ENCODE measurements at places on chromosomes 5 and 9.

DNA sequence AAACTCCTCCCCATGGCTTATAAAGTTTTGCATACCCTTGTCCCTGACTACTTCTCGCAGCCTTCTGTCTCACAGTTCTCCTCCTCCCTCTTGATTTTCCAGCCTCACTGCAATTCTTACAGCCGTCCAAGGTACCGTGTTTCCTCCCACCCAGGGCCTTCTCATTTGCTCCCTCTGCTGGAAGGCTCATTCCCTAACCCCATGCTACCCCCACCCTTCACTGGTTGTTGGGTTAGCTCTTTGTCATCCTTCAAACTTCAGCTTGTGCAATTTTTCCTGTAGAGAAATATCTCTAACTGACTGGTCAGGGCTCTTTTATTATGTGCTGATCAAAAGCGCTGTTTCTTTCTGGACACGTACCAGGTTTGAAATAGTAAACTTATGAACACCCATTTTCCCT, 329.2 kb downstream of the EBF1 start:
- DNase-seq = no peak

DNA sequence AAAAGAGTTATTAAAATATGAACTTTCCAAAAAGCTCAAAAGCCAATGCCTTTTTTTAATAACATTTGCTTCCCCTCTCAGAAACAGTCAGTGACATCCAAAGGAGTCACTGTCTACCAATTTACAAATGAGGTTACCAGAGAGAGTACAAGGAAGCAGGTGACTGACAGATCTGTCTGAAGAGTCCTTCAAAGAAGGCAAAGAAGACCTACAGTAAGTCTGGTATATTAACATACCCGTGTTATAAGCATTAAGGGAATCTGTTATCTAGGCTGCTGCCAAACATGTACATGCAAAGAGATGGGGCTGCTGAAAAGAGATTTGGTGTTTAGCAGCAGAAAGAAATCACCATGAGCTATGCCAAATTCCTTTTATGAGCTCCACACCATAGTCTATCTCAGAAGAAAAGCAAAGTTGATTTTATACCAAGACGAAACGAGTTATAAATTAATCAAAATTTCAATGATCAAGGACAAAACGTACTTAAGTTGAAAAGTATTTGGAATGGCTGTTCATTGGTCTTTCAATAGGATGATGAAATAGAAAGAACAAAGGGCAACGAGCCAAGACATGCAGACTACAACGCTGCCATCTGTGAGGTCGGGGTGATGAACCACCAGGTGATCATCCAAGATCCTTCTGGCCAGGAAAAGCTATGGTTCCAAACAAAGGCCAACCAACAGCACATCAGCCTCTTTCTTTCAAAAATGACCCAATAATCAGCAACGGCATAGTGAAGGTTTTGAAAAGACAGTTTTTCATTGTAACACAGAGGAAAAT, 8.1 kb downstream of the PRELID2 start:
- DNase-seq = no peak

DNA sequence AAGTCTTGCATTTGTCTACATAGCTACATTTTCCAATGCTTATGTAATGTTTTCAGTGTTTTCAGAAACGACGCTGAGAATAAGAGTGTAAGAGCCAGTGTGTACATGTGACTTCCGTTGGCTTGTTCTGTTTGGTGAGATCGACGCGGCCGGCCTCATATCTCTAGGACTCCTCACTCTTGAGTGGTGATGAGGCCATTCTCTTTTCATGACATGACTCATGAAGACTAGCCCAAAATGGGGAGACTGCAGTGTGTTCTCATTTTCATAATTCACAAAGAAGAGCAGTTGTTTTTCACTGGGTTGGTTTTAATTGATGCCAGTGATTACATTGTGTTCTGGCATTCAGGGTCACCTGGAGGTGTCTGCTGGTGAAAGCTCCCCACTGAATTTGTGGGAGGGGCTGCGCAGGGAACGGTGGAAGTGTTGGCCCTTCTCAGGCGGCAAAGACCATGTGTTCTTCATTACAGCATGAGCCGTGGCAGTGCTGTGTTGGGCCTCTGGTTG, 131.5 kb upstream of the OTULINL start:
- DNase-seq = no peak

- DNase-seq = no peak
Observed at GRCh38 chr5:150022158-150022531, 21.6 kb downstream of the HMGXB3 start.

DNA sequence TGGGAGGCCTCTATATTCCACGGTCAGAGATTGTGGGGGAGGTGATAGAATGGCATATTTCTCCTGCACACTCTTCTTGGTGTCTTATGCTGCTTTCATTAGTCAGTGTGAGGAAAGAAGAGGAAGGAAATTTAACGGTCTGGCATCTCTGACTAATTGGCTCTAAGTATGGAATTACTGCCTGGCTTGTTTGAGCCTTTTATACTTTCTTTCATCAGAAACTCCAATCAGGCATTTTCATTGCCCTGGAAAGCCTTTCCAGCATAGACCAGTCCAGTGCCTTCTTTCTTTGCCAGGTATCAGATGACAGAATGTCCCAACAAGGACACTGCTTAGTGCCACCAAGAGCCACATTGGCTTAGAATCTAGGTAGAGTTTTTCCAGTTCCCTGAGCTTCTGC, 30.2 kb downstream of the CYSTM1 start:
- no peak for DNase-seq

DNA sequence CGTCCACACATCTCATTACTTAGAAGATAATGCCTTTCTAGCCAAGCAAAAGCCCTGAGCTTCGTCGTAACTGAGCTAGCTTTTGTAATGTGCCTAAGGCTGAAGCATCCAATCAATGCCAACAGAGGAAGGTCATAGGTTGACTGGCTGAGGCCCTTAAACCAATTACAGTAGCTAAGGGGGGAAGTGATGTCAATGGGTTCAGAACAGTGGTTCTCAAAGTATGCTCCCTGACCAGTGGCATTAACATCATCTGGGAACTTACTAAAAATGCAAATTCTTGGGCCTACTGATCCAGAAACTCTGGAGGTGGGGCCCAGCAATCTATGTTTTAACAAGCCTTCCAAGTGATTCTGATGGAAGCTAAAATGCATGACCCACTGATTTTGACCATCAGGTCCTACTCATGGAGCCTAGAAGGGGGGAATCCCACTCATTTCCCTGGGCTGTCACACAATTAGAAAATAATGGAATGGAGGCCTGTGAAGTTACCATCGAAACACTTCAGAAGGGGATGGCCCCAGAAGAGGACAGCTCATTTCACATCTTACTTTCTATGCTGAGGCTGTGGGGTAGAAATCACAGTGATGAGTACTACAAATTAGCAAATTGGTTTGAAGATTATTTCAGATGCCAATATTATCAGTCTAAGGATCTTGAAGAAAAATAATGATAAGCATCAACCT, 4.8 kb upstream of the VLDLR start:
- no peak for DNase-seq

DNA sequence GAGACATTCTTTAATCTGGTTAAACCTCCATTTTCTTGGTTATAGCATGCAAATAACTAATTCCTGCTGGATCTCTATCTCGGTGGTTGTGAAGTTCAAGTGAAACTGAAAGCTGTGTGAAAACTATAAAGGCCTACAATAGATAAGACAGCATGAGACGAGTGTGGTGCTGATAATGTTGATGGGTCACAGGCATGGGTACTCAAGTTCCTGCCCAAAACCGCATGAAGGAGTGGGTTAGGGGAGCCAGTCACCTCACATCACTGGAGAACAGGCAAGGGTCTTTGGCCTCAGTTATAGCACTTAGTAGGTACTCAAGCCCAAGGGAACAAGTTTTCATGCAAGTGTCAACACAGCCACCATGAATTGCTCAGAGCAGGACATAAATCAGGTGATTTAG, 16.7 kb downstream of the HMHB1 start:
- DNase-seq = no peak

- DNase-seq = peak; percentile 52
Observed at GRCh38 chr9:121698627-121699570, 47.5 kb downstream of the DAB2IP start.

GRCh38 chr9:34374339-34374738, 2.4 kb downstream of the MYORG start:
- no peak for DNase-seq

GRCh38 chr9:6907772-6908381, 150.1 kb downstream of the KDM4C start:
- no peak for DNase-seq

GRCh38 chr5:139949710-139950109, 93.4 kb downstream of the NRG2 start:
- no peak for DNase-seq

- DNase-seq = no peak
Observed at GRCh38 chr9:115997923-115998322, 155.7 kb upstream of the PAPPA start.

DNA sequence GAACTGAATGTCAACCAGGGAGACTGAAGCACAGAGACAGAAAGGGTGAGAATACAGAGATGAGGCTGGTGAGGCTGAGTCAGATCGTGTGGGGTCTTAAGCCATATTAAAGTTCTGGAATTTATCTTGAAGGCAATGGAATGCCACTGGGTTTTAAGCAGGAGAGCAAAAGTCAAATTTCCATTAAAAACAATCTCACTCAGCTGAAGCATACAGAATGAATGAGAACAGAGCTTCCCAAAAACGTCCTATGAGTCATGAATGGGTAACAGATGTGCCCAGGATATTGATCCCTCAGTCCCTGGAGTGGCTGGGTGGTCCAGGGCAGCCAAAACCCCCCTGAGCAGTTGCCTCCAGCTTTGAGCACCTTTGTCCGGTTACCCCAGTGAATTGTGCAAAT, 44.9 kb downstream of the PFDN1 start:
- DNase-seq = no peak

- DNase-seq = peak; percentile 5
Observed at GRCh38 chr9:129557192-129558036, 63.5 kb downstream of the C9orf50 start.

DNA sequence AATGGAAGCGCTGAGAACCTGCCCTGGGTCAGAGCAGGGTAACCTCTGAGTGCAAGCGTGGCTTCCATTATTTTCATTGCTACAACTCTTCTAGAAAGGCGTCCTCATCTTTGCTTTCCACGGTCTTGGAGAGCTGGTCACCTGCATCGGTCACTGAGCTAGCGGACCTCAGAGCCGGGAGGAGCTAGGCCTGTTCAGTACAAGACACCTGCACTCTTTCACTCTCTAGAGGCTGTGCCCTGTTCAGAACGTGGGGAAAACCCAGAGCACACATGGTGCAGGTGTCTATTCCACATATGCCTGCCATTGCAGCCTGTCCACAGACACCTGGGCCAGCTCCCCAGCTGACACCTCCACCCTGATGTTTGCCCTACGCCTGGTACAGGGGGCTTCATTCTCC, 147.8 kb upstream of the IRX2 start:
- no peak for DNase-seq

DNA sequence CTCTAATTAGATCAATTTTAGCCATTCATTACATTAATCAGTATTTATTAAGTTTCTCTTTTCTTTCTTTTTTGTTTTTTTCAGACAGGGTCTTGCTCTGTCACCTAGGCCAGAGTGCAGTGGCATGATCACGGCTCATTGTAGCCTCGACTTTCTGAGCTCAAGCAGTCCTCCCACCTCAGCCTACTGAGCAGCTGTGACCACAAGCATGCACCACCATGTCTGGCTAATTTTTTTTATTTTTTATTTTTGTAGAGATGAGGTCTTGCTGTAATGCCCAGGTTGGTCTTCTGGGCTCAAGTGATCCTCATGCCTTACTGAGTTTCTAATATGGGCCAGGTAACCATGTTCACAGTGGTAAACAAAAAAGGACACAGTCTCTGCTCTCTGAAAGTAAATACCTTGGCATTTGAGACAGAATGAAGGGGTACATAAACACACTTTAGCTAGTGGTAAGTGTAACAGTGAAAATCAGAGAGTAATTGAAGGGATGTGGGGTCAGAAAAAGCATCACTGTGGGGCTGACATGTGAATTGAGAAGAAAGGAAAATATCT, 336.3 kb downstream of the ADGRV1 start:
- DNase-seq = no peak

DNA sequence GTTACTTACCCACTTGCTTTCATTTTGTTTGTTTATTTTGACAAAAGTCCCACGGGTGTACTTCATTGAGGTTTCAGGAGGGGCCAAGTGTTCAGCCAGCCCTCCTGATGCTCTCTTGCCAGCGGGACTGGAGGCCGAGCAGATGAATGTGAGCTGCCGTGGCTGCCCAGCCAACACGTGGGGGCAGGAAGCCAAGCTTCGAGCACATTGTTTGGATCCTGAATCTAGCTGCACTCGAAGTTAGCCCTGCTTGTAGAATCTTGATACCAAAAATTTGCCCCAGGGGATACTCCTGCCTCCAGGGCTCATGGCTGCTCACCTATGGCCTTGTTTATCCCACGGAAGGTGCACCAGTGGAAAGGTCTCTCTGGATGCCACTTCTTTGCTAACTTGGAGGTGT, 49.3 kb downstream of the RASGEF1C start:
- no peak for DNase-seq

- DNase-seq = no peak
Observed at GRCh38 chr9:127912296-127912695, 4.5 kb downstream of the ST6GALNAC4 start.

GRCh38 chr5:114789773-114790402, 379.8 kb downstream of the TRIM36 start:
- peak; percentile 1 for DNase-seq

DNA sequence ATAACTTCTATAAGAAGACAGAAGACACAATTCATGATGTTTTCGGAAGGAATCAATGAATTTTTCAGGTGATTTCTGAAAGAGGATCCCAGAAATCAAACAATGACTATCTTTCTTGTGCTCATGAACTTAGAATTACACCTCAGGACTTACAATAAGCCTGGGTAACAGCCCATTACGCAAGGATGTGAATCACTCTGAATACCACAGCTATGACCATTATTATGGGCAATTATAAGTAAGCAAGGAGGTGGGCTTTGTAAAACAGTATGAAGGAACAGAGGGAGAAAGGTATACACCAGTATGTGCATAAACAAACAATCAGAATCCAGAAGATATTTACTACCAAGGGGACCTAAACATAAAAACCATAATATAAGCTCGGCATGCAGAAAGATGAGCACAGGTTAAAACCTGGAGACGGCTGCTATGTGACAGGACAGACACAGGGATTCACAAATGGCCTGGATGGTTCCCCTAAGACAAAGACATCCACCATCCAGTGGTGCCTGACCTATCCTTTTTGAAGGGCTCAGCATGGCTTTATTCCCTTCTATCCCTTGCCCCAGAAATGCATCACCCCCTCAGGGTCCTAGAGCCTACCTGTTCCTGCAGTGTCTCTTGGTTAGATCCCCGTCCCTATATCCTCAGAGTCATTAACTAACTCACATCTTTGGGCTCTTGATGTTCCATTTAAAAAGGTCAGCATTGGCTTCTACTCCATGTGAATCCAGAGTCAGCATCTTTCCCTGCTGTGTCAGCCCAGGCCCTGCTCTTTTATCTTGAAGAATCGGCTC, 21.8 kb upstream of the PPP2CA start:
- no peak for DNase-seq

DNA sequence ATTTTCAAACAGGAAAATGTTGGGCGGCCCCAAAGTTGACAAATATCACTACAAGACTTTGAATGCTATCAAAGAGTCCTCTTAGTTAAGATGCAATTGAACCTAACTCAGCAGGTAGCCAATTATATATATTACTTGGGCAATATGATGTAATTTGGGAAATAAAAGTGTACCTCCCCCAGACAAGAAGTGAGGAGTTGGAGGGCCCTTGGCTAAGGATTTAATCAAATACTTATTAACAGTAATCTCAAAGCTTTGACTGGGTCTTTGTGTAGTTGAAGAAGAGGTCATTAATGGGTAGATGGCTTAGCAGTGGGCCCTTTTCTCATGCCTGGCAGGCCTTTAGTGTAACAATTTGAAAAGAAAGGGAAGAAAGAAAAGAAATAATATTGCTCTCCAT, 599.0 kb downstream of the CSNK1G3 start:
- DNase-seq = no peak

GRCh38 chr9:122370869-122371755, at the start of gene PTGS1:
TSS of gene PTGS1 (plus strand) at chr9:122371024. CDS start at chr9:122371085, 61 bp downstream.
- no peak for DNase-seq
